ENCODE measurements at places on chromosomes 1 and 21. TPM values are rescaled to one million over a fixed set of nuclear protein-coding genes. Genes with fewer than 3 reads are reported as not detected.

The INAVA gene
- polyA plus RNA-seq = 0.01 TPM

The CLEC20A gene
- not detected for polyA plus RNA-seq

DNA sequence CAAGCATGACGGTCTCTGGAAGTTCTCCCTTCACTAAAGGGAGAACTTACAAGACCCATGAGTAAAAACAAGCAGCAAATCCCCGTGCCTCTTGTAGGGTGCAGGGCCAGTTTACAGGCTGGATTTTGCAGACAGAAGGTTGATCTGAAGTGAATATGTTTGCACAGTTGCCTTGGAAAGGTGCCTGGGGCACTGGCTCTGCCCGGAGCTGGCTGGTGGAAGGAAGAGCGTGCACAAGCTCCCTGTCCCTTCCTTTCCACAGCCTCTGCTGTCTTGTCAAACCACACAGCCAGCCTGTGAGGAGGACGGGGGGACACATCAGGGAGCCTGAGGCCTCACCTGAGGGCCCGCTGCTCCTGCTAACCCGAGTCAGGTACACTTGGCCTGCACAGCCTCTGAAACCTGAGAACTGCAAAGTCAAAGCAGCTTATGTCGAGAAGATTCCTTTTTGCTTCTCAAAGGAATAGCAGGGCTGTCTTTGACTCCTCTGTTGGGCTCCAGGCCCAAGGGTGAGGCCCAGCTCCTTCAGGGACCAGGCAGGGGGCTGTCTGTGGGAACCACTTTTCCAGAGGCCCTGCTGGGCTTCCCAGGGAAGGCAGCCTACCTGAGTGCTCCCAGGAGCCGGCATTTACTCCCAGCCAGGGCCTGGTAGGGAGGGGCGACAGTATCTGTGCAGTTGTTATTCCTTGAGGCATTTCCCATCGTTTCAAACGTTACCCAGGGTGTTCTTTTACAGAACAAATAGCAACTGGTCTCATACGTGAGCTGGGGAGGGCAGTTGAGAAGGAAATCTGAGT, 251.5 kb downstream of the SIPA1L2 start:
- no peak for DNase-seq

The ADAMTS4 gene
- 0.99 TPM for polyA plus RNA-seq

The LORICRIN gene
- polyA plus RNA-seq = not detected

The GRHL3 gene
- not detected for polyA plus RNA-seq

The PLA2G2A gene
- polyA plus RNA-seq = not detected

GRCh38 chr1:181448461-181448860, 34.9 kb upstream of the CACNA1E start:
- no peak for DNase-seq

DNA sequence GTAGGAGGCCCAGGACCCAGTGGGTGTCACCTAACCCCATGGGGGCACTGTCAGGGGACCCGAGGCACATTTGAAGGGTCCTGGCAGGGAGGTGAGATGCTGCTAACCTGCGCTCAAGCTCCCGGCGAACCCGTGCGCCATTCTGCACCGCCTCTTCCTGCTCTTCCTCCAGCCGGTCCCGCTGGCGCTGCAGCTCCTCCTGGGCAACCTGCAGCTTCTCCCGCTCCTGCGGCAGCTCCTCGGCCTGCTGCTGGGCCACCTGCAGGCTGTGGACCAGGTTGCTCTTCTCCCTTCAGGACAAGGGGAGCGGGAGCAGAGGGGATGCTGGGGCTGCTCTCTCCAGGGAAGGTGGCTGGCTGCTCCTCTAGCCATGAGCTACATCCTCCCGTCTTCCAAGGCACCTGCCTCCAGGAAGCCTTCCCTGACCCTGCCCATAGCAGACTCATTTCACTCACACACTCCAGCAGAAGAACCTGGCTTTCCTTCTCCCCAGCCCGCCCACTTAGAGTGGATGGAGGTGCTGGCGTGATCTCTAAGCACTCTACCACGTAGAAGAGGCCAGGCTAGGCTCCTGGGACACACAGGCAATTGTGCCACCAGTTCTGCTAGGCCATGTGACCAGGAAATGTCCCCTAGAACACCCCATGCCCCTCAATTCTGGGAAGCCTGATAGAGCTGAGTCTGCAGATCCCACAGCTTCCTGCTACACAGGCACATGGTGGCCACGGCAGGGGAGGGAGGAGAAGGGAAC, 15.2 kb upstream of the NBPF1 start:
- no peak for DNase-seq

The KIFAP3 gene
- polyA plus RNA-seq = 13.8 TPM

The E2F2 gene
- 0.11 TPM for polyA plus RNA-seq

DNA sequence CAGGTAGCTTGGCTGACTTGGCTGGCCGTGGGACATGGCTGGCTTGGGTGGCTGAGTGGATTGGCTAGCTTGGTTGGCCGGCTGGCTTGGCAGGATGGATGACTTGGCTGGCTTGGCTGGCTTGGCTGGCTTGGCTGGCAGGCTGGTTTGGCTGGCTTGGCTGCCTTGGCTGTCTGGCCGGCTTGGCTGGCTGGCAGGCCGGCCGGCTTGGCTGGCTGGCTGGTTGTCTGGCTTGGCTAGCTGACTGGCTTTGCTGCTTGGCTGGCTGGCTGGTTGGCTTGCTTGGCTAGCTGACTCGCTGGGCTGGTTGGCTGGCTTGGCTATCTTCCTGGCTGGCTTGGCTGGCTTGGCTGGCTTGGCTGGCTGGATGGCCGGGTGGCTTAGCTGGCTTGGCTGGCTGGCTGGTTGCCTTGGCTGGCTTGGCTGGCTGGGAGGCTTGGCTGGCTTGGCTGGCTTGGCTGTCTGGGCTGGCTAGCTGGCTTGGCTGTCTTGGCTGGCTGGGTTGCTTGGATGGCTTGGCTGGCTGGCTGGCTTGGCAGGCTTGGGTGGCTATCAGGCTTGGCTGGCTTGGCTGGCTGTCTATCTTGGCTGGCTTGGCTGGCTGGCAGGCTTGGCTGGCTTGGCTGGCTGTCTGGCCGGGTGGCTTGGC, 129.7 kb upstream of the FAM72C start:
- DNase-seq = no peak

The LGR6 gene
- polyA plus RNA-seq = not detected

The TMOD4 gene
- polyA plus RNA-seq = 0.16 TPM

DNA sequence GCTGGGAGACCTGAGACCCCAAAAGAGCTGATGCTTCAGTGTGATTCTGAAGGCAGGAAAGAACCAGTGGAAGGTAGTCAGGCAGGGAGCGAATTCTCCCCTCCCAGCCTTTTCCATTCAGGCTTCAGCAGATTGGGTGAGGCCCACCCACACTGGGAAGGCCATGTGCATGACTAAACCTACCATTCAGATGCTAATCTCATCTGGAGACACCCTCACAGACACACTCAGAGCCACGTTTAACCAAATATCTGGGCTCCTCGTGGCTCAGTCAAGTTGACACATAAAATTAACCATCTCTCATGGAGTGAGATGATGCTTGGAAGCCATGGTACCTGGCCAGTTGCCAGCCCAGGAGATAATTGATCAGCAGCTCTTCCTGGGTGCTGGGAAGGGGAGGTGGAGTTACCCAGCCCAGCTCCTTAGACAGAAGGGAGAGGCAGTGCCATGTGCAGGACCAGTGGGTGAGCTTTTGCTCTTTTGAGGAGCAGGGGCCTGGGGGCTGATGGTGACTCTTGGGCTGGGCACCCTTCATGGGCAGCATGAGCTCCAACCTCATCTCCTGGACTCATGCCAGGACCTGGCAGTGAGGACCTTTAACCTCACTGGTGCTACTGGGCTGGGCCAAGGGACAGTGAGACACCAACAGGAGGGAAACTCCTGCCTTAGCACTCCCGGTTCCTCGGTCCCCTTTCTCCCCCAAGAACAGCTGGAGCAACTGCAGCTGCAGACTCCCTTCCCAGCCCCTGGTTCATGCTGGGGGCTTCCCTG, 89.0 kb upstream of the ACTL8 start:
- no peak for DNase-seq

The ASPM gene
- 9.4 TPM for polyA plus RNA-seq

The LAMB3 gene
- 2.4 TPM for polyA plus RNA-seq

DNA sequence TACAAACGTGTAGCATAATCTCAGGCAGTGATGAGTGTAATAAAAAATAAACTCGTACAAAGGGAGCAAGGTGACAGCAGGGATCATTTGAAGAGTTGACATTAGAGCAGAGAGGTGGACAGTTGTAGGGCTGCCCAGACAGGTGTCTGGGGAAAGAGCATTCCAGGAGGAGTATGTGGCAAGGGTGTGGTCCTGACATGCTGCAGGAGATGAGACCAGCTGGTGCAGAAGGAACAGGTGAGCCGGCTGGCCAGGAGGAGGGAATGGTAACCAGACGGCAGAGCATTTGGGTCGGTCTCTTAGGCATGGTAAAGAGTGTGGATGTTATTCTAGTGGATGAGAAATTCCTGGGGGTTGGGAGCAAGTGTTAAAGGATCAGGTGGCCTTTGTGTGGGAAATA, 306.3 kb downstream of the LMX1A start:
- no peak for DNase-seq

The CLIC6 gene
- 0.04 TPM for polyA plus RNA-seq

The BEND5 gene
- not detected for polyA plus RNA-seq

- no peak for DNase-seq
These were observed 193.6 kb upstream of the KAZN start for GRCh38 chr1:14404862-14405301.

DNA sequence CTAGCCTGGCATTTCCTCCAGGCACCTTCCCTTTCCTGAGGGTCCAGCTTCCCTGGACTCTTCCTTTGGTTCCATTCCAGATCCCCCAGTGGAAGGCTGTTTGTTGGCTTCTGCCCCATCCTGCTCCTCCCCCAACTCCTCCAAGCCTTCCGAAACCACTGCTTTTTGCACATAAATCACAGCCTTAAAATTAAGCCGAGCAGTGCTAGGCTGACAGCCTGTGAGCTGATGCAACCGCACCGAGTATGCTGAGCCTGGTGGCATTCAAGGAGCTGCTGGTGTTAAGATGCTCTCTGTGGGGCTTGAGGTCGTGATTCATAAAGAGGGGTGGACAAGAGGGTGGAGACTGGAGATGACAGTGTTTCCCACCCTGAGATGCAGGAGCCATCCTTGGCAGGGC, 266.6 kb upstream of the C1orf174 start:
- DNase-seq = no peak

GRCh38 chr1:31576201-31576669, at the start of gene TINAGL1:
TINAGL1 (plus strand) TSS chr1:31576515; CDS start chr1:31577149, 634 bp downstream.
- no peak for DNase-seq

DNA sequence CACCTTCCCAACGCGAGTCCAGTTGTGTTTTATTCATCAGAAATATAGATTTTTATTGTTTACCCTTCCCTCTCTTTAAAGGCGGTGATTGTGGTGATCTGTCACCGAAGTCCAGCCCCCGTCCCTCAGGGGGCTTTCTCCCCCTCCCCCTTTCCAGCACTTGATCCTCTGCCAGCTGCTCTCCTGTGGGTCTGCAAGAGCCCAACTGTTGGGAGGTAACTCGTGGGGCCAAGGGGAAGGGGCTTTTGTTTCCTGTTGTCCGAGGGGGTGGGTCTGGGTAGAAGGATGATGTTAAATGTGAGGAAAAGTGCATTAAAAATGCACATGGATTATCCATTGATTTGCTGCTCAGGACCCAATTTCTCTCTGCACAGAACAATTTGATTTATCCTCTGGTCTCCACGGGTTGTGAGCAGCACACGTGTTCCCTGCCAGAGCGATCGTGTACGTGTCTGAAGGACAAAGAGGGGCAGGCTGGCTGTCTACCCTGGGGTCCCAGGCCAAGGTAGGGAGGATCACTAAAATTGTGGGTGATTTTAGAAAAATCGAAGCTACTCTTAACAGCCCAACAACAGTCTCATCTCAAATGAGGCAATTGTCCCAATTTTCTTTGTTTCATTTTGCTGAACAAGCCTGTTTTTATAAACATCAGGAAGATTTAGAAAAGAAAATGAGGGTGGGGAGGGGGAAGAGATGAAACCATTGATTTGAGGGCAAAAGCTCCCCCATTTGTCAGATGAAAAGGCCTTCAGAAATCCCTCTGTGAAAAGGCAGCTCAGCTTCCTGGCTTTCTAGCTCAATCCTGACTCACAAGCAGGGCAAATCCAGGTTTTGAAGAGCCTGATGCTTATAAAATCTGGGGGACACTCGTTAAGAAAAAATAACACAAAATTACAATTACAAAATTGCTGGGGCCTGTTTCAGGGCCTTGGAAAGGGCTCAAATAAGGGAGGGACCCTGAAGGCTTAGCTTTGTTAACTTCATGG, 176.2 kb downstream of the RHOU start:
- DNase-seq = no peak

- no peak for DNase-seq
These were observed at the start of gene FNBP1L for GRCh38 chr1:93447481-93448291. FNBP1L (plus strand) TSS chr1:93448118; CDS start chr1:93448282, 164 bp downstream.

The EPS8L3 gene
- polyA plus RNA-seq = not detected

- DNase-seq = no peak
These were observed 15.5 kb upstream of the FAM131C start for GRCh38 chr1:16088996-16089395.

GRCh38 chr1:155324717-155325602, 4.3 kb downstream of the RUSC1 start:
- no peak for DNase-seq

DNA sequence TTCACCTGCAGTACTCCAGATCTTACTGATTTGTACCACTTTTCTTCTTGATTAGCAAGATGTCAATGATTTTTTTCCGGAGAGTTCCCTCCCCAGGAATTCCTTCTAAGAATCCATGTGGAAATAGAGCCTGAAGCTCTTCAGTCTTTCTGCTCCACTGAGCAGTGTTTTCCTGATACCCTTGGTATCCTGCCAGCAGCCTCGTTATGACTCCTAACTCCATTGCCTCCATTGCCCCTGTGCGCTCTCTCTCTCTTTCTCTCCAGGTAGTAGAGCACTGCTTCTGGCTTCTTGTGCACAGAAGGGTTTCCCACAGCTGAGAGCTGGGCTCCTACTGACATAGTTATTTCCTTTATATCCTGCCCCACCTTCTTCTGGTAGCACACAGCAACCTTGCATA, 12.2 kb downstream of the UBE2U start:
- no peak for DNase-seq

The GNAT2 gene
- polyA plus RNA-seq = 0.15 TPM

The UBE2U gene
- not detected for polyA plus RNA-seq

DNA sequence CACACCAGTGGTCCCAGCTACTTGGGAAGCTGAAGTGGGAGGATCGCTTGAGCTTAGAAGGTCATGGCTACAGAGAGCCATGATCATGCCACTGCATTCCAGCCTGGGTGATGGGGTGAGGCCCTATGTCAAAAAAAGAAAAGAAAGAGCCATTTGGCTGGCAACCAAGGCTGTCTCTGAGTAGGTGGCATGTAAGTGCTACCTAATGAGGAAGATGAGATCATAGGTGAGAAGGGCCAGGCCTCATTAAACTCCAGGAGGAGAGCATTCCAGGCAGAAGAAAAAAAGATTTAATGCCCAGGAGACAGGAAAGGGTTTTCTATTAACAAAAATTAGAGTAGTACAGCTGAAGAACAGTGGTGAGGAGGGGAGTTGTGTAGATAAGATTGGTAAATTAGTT, 103.4 kb upstream of the ZNF678 start:
- no peak for DNase-seq

- no peak for DNase-seq
These were observed 16.3 kb downstream of the TGFB2 start for GRCh38 chr1:218361298-218362065.

DNA sequence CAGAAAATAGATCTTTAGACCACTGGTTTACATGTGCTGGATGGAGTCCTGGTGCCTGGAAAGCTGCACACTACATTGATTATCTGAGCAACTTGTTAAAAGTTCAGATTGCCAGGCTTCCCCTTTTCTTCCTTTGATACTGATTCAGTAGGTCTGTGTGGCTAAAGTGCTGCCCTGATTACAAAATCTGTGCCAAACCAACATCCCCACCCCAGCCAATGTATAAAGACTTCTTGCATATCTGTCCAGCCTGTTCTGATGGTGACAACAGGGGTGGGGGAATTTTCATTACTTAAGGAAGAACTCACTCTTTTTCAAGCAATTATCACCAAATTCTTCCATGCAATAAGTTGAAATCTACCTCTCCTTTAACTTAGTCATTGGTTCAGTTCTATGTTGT, 135.5 kb downstream of the TNFSF18 start:
- no peak for DNase-seq

Data from BJ (cell line).